NCI-H187 treated with DMSO at 0.1 percent for 48 hours (cell line): ENCODE measurements at places on chromosomes 6 and 20.

DNA sequence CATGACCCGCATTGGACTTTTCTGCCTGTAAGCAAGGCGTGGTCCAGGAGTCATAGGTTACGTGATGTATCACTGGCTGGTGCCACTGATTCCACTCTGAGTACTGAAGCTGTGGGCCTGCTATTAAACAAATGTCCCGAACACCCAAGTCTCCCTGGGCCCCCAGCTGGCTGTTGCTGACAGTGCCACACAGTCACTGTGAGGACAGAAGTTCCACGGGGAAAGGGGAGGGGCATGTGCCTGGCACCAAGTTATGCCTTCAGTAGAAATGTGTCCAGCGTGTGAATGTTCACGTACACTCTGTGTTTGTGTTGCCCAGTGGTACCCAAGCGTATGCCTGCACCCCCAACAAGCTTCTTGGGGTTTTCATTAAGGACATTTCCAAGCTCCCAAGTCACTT, 171.4 kb upstream of the QKI start:
- no peak for DNase-seq

- DNase-seq = no peak
Observed at GRCh38 chr20:1651268-1652058, 6.1 kb downstream of the SIRPG start.

DNA sequence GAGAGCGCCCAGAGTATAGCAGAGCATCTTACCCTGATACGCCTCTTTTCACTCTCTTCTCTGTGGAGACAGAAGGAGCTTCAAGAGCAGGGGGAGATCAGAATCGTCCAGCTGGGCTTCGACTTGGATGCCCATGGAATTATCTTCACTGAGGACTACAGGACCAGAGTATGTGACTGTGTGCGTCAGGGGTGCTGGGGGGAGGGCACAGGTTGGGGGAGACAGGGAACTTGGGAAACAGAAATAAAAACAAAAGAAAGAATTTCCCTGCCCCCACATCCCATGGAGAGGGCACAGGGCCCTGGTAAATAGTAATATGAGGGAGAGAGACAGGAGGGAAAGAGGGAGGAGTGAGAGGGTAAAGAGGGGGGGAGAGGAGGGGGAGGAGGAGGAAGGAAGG, 3.0 kb upstream of the C4A start:
- no peak for DNase-seq

GRCh38 chr20:33482581-33482980, 7.3 kb upstream of the CBFA2T2 start:
- DNase-seq = no peak

- no peak for DNase-seq
Observed at GRCh38 chr20:64039293-64040160, 3.5 kb downstream of the C20orf204 start.

DNA sequence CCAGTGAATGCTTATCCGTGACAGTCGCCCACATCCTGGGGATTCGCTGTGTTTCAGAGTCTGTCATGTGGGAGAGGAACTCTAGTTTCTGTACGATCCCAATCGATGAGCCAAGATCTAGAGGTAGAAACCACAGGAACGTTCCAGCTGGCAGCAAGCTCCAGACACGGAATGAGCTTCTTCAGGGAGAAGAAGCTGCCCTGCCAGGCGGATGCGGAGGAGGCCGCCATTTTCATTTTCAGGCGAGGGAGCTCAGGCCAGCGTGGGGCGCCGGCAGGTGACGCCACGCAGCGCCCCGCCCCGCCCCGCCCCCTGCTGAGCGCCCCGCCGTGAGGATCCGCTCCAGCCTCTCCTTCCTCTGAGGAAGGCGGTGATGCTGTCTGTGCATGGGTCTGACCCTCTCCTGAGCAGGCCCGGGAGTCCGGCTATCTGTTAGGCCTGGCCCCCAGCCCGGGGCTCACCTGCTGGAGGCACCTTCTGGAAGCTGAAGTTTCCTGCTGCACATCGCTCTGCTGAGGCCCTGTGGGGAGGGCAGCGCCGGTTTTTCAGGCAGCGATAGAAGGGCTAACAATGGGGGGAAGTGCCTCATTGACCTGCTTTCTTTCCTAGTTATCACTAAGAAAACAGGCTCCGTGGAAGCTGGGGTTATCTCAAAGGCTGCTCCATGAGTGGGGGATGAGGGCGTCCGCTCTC, 147.5 kb downstream of the ERMARD start:
- DNase-seq = no peak

DNA sequence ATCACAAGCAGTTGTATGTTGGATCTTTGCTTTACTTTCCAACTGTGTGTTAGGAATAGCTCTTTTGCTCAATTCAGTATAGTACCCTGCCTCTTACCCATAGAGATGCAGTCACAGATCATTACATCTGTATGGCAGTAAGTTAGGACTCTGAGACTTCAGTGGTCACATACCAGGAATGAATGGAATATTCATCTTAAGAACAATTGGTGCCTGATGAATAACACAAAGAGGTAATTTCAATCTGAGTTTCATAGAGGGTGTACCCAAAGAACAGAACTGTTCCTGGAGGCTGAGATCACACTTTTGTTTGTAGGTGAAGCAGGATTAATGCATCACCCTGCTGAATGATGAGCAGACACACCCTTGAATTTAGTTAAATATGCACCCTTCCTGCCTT, 28.7 kb upstream of the KIF13A start:
- peak; percentile 1 for DNase-seq

DNA sequence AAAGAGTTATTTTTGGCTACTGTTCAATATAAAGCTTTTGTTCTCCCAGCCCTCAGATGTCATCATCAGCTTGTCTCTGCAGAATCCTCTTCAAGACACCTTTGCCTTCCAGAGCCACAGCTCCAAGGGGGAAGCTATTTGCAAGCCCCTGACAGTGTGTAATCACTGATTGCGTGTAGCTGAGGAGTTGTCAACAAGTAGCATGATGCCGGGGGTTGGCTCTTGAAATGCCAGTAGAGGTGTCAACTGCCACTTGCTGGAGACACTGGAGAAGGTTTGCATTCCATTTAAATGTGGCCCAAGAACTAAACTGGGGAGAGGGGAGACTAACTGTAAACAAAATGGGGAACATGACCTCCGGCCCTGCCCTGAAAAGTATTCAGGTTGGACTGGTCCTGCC, 44.3 kb upstream of the PDYN start:
- DNase-seq = no peak

GRCh38 chr6:30657454-30657853, 10.5 kb downstream of the C6orf136 start:
- no peak for DNase-seq

GRCh38 chr6:137361701-137362100, 132.5 kb downstream of the OLIG3 start:
- no peak for DNase-seq

DNA sequence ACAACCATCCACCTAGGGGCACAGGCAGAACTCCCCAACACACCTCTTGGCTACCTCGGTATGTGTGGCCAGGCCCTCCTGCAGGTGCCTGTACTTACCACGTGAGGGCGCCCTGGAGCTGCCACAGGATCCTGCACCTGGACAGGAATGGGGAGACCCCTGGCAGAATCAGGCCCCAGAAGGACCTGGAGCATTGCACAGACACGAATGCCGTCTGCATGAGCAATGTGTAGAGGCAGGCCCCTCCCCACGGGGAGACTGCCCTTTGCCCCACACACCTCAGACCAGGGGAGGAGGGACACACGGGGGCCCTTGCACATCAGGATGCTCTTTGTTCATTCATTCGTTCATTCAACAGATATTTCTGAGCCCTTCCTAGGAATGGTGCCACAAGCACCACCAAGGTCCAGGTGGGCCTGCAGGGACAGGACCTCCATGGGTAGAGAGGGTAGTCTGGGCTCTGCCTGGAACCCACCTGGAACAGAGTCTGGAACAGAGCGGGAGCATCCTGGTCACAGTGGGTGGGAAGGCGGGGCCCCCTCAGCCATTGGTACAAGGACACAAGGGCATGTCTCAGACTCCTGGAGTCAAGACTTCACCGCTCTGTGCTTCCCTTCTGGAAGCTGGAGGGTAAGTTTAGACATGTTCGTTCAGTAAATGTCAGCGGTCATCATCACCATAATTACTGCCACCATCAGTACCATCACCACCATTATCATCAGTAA, 32.3 kb downstream of the YTHDF1 start:
- DNase-seq = no peak

DNA sequence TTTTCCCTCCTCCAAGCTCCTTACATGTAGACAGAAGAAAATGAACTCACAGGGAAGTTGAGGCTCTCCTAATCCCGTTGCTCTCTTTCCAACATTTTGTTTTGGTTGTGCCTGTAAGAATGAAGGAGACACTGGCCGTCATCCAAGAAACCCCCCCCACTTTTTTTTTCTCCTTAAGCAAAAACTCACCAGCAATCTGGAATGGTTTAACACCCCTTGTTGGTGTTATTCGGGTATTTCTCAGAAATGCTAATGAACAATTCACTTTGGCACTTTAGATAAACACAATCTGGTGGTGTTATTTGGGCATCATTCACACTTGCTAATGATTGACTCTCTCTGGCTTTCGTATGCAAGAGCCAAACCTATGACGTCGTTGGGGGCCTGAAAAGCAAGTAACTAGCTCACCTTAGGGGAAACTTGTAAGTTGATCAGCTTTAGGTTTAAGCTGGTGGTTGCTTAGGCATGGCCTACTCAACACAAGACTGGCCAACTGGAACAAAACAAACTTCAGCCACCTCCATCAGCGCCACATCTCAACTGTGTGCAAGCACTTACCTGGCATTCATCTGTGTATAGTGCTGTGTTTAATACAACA, 24.3 kb upstream of the OLIG3 start:
- DNase-seq = no peak

DNA sequence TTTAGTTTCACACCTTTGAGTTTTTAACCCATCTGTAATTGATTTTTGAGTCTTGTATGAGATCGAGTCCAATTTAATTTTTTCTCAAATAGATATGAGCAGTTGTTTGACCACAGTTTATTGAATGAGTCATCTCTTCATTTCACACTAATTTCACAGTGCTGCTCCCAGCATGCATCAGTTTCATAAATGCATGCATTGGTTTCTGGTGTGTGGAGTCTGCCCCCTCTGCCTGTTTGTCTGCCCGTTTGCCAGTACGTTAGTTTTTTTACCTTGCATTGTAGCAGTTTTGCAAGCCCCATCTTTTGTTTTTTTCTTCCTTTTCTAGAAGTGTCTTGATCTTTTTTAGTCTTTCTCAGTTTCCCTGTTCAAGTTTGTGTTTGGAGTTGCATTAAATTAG, 11.9 kb downstream of the SLX4IP start:
- DNase-seq = no peak

- DNase-seq = no peak
Observed at GRCh38 chr20:45342855-45343531, 5.2 kb downstream of the SDC4 start.

DNA sequence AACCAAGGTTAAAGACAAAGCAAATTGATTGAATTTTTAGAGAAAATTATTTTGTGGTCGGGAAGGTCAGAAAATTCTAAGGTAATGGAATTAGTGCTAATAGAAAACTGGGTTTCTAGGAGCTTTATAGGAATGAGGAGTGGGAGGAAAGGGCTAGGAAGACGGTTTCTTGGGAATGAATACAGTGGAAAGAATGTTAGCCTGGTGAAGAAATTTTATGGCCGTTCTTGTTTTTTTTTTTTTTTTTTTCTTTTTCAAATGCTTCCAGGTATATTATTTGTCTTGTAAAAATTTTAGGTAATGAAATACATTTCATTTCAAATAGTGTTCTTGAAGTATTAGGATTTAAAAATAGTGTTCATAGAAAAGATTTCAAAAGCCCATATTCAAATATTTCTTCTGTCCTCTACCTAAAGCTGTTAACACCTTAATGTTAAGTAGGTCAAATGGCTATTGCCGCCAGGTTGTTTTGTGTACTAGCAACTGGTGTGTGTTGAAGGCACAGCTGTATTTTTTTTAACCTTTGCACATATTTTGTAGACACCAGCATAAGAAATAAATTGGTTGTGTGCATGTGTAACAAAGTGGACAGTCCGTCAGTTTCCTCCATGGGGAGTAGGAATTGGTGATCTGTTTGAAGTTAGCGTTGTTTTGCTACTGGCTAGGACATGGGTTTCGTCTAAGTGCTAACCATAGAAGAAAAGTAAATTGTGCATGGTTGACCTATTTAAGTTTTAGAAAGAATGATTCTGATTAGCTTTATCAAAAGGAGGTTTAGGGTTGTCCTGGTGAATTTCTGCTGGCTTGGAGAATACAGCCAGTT, 32.3 kb downstream of the AFDN start:
- no peak for DNase-seq

DNA sequence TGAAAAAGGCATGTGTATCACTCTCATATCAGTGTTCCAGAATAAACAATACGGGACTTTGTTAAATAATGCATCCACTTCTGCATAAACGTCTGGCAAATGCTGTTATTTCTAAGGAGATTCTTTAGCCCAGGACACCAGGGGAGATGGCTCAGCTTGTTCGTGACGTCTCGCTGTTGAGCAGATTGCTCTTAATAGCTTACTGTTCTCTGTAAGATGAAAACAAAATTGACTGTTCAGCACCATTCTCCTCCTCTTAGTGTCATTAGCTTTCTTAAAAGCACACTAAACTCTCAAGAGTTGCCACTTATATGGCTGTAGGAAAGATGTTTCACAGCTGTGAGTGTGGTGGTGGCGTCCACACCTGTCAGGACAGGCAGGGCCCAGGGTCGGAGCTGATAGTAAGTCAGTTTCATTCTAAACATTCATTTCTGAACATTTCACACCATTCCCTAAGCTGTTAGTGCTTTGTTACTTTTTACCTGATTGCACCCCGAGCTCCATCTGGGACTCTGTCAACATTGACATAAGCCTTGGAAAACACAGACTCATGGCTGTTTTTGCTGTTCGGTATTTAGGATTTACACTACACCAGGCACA, 132.1 kb downstream of the ZDHHC14 start:
- peak; percentile 77 for DNase-seq

GRCh38 chr20:25507385-25508082, 77.8 kb downstream of the NINL start:
- no peak for DNase-seq

DNA sequence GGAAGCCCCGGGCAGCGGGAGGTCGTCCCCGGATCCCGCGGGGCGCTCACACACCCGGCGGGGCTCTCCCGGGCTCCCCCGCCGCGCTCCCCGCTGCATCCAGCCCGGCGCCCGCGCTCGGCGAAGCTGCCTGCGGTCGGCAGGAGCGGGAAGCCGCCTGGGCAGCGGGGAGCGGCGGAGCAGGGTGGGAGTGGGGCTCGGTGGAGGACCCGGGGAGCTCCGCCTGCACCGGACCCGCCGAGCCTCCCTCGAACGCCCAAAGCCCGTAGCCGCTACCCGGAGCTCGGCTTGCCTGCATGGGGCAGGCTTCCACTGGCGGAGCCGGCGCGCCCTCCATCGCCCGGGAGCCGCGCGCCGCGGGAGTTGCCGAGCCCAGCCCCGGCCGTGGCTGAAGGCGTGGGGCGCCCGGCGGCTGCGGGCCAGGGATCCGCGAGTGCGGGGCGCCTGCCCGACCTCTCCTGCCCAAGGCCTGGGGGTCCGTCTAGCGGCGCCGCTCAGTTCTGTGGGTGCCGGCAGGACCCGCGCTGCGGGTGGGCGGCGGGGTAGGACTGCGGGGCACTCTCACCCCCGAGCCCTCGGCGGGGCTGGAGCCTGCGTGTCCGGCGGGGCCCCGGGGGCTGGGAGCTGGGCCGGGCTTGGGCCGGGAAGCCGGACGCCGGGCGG, 671 bp downstream of the CDH4 start:
- DNase-seq = no peak

- DNase-seq = peak; percentile 37
Observed at GRCh38 chr6:47097092-47097945, 55.2 kb upstream of the ADGRF1 start.

- DNase-seq = no peak
Observed at GRCh38 chr20:9839626-9840025, 750 bp upstream of the PAK5 start.
